ENCODE measurements at places on chromosomes 5 and 9. TPM values are rescaled to one million over a fixed set of nuclear protein-coding genes. Genes with fewer than 3 reads are reported as not detected.

- H3K27me3 ChIP-seq = no peaks in the 10 kb centered on the region
- H3K36me3 ChIP-seq = no peaks in the 10 kb centered on the region
- H3K4me3 ChIP-seq = no peak overlapping the region
- H3K4me1 ChIP-seq = no peaks in the 10 kb centered on the region
Observed at GRCh38 chr5:167389537-167389936, 901.9 kb upstream of the WWC1 start.

DNA sequence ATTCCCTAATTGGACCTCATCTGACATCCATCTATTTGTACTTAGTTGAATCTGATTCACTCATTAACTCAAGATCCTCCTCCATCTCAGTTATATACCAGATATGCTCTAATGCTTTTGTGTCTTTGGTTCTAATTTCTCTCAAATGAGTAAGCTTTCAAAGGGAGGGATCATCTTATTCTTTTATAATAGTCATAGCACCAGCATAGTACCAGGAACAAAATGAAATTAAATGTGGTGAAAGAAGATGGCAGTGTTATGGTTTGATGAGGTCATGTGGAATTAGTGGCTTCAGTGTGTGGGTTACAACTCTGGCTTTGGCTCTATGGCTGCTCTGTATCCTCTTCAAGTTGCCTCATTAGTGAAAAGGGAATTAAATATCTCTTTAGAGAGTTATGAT is 32.5 kb upstream of the ZNF366 start:
- H3K27me3 ChIP-seq = peaks cover 4% of the 10 kb centered on the region
- H3K27ac ChIP-seq = no peak overlapping the region
- DNase-seq = no peak
- no peaks in the 10 kb centered on the region for H3K4me1 ChIP-seq

- H3K4me1 ChIP-seq = no peaks in the 10 kb centered on the region
- no peak for DNase-seq
- no peaks in the 10 kb centered on the region for H3K27me3 ChIP-seq
- H3K27ac ChIP-seq = no peak overlapping the region
- H3K4me3 ChIP-seq = no peak overlapping the region
Observed at GRCh38 chr5:83204651-83205050, 127.3 kb downstream of the XRCC4 start.

DNA sequence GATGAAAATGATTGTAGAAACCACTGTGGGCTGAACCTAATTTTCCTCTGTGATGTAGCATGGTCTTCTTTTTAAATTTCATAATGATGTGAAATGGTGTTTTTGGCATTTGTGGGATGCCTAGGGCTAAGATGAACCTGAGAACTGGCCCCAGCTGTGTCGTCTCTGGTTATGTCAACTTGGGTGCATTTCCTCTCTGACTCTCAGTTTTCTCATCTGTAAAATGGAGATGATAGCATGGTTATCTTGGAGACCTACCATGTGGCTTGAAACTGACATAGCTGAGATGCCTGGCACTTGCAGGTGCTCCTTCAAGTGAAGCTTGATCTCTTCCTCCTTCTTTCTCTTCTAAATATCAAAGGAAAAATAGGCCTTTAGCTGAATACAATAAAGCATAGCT is 77.8 kb downstream of the BOD1 start:
- H3K4me3 ChIP-seq = no peak overlapping the region
- H3K27ac ChIP-seq = no peak overlapping the region
- no peaks in the 10 kb centered on the region for H3K4me1 ChIP-seq
- DNase-seq = no peak
- peaks cover 13% of the 10 kb centered on the region for H3K27me3 ChIP-seq
- H3K36me3 ChIP-seq = no peaks in the 10 kb centered on the region

DNA sequence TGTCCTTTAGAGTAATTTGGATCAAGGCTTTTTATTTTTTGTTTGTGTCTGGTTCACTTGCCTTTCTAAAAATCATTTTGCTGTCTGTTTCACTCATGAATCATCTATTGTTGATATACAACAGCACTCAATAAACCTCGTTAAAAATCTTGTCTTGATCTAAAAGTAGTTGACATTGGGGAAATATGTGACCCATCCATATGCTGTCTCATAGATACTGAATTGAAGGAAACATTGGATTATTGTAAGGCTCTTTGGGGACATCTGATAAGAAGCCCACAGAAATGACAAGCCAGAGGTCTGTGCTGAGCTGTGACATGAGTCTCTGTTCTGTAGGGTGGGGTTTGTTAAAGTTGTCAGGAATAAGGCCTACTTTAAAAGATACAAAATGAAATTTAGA is 208.0 kb downstream of the PDZD2 start:
- DNase-seq = no peak
- H3K4me1 ChIP-seq = no peaks in the 10 kb centered on the region
- H3K4me3 ChIP-seq = no peak overlapping the region
- H3K27me3 ChIP-seq = no peaks in the 10 kb centered on the region
- H3K36me3 ChIP-seq = no peaks in the 10 kb centered on the region

GRCh38 chr5:5460311-5460710 is 37.8 kb downstream of the ICE1 start:
- no peak for DNase-seq
- H3K27ac ChIP-seq = no peak overlapping the region
- H3K36me3 ChIP-seq = peaks cover 76% of the 10 kb centered on the region
- H3K27me3 ChIP-seq = no peaks in the 10 kb centered on the region
- H3K4me1 ChIP-seq = no peaks in the 10 kb centered on the region

DNA sequence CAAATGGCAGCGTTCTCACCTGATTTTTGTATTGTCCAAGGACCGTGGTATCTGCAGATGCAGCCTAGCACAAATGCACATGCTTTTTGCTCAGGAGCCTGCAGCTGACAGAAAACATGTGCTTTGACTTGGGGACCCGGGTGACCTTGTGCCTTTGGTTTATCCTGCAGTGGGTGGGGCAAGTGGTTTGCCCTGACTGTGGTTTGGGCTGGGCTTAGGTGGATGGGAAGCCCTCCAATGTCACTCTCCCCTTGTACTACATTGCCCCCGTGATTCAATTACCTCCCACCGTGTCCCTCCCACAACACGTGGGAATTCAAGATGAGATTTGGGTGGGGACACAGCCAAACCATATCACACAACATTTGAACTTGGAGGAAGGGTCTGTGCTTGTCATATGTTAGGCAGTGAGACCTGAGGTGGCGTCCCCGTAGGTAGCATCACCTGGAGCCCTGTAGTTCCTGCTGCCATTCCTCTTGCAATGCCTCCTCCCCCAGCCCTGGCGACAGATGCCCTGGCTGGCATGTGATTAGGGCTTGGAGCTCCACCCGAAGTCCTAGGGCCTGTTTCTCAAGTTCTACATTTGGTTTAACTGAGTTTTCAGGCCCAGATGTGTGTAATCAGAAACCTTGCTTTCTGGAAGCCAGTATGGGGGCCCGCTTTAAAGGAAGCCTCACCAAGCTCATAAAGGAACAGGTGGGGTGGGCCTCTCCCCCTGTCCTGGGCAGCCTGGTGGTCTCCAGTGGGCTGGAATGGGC is 2.1 kb downstream of the ANKRD33B start:
- peaks cover 3% of the 10 kb centered on the region for H3K36me3 ChIP-seq
- no peak overlapping the region for H3K27ac ChIP-seq
- H3K27me3 ChIP-seq = peaks cover 10% of the 10 kb centered on the region

- peaks cover 60% of the 10 kb centered on the region for H3K36me3 ChIP-seq
- peaks cover 5% of the 10 kb centered on the region for H3K4me1 ChIP-seq
- DNase-seq = no peak
- H3K4me3 ChIP-seq = no peak overlapping the region
Observed at GRCh38 chr5:6746244-6746643, 33.0 kb downstream of the TENT4A start.

DNA sequence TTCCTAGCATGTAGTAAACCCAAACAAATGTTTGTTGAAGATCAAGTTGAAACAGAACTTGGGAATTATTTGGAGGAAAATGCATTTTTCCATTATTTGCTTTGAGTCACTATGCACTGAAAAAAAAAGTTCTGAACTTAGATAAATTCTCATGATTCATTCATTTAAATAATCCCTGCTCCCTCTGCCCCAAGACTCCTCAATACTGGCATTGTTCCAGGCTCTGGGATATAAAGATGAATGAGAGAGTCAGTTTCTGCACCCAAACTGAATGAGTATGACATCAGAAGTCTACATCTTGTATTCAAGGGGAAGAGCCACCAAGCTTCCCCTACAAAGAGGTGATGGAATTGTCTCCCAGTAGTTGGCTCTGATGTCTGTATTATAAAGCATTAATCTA is 123.9 kb downstream of the SEC61B start:
- H3K27ac ChIP-seq = no peak overlapping the region
- no peak overlapping the region for H3K4me3 ChIP-seq
- H3K27me3 ChIP-seq = peaks cover 6% of the 10 kb centered on the region
- H3K36me3 ChIP-seq = no peaks in the 10 kb centered on the region
- H3K4me1 ChIP-seq = no peaks in the 10 kb centered on the region

- no peak for DNase-seq
- H3K4me1 ChIP-seq = peaks cover 11% of the 10 kb centered on the region
- no peaks in the 10 kb centered on the region for H3K27me3 ChIP-seq
- H3K36me3 ChIP-seq = no peaks in the 10 kb centered on the region
- H3K27ac ChIP-seq = no peak overlapping the region
Observed at GRCh38 chr5:33238826-33239695, 201.7 kb upstream of the TARS1 start.

GRXCR2 gene
- total RNA-seq = not detected

Data from activated CD4-positive, alpha-beta T cell treated with anti-CD3 and anti-CD28 coated beads for 36 hours (primary cell).